NCI-H1417 (cell line): ENCODE measurements at places on chromosomes 6 and 20.
A peak's percentile ranks its signal among the peaks of the same experiment; 100 is the strongest.

DNA sequence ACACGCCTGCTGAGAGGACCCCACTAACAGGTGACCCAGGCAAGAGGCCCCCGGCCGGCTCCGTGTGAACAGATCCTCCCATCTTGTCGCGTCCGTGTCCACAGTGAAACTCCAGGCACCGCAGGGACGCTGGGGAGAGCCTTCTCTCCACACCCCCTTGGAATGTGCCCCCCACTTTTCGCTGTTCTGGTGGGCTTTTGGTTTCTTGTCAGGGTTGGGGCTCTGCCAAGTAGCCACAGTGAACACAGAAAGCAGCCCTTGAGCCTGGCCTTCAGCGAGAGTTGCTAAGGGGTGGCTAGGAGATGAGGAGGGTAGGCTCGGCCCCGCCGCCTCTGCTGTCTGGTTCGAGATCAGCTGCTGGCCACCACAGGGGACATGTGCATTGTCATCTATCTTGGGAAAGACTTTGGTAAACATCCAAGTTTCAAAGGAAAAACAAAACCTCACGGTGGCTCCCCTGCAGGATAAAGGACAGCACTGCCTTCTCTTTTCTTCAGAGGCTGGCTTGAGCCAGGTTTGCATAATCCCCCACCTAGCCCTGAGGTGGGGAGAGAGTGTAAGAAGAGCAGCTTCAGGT lies 22.7 kb downstream of the SYNDIG1 start:
- DNase-seq: no peak

DNA sequence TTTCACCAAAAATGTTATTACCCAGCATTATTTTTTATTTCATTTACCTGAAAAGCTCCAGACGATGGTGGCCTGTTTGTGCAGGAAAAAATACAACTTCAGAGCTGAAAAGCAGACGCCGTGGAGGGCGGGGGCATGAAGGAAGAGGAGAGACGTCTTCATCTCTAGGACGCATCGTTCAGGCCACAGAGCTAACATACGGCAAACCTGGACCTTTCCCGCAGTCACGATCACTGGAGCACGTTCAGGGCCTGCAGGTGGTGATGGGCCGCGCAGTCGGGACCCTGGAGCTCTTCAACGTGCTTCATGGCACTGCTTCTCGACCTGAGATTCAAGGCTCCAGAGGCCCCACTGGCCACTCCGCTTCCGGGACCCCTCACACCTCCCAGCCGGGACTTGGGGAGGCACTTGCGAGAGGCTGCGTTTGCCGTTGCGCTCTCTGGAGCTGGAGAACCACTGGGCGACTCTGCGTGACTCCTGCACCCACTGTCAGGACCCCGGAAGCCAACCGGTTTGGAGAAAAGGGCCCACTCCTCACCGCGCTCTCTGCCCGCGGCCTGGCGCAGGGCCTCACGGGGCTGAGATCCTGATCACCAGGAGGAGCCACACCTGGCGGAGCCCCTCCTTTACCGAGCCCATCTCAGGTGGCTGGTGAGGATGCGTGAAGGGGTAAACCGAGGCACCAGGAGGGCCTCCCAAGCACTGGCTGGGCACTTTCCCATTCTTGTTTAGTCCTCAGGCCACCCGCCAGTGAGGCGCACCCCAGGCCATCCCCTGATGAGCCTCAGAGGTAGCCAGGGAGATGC lies 164.4 kb upstream of the AFDN start:
- DNase-seq: no peak

- no peak for DNase-seq
Observed at GRCh38 chr20:38326309-38326708, 20.0 kb upstream of the LBP start.

DNA sequence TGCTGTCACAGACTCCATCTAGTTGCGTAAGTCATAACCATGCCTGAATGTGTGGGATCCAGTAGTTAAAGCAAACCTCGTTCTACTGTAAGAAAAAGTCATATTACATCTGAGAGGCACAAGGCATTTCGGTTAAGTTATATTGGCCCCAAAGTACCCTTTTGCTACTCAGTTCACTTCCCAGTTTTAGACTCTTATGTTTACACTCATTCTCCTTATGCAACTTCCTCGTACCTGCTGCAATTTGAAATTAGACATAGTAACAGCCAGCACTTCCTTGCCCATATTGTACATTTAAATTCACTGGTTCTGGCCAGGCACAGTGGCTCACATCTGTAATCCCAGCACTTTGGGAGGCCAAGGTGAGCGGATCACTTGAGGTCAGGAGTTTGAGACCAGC lies 37.0 kb downstream of the PEX7 start:
- DNase-seq: no peak

DNA sequence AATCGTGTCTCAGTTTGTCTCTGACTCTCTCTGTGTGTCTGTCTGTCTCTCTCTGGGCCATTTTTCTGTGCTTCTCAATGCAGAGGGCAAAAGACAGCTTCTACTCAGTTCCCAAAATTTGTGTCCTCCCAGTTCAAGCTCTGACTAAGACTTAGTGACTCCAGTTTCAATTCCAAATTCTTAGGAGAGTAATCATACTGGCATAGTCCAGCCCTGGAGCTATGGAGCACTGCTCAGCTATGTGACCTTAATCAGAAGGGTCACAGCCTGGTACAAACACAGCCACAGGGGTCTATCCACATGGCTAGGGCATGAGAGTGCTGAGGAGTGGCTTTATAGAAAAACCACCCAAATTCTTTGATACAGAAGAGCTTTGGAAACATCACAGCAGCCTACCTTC lies 91.9 kb downstream of the FOXF2 start:
- DNase-seq: no peak

DNA sequence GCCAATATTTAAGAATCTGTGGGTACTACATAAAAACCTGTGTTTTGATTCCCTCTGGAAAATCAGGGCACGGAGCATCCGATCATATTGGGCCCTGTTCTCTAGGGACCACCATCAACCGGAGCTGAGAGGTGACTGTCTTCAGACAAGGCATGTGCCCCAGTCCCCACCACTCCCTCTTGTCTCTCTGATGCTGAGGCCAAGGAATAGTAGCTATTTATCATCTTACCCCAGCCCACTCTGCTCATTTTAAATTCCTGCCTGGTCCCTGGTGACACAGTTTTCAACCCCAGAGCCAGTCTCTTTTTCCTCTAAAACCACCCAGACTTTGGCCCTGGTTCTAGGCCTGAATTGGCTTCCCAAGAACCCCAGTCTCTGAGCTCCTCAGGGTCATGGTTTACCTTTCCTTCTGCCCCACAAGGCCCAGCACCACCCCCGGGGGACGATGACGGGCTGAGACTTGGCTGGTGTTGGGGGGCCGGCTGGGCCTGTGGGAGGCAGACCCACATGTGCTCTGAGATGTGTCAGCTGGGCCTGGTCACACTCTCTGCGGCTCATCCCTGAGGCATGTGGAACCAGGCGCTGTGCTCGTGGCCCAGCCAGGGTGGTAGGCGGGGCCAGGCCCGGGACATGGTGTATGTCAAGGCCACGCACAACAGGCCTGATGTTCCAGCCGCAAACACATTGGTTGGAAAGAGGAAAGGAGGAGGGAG lies 114.4 kb downstream of the CEBPB start:
- no peak for DNase-seq

GRCh38 chr6:125316621-125317020 lies 14.9 kb upstream of the HDDC2 start:
- DNase-seq: no peak

- DNase-seq: peak; percentile 75
Observed at GRCh38 chr20:329851-330232, 4.5 kb downstream of the SOX12 start.

DNA sequence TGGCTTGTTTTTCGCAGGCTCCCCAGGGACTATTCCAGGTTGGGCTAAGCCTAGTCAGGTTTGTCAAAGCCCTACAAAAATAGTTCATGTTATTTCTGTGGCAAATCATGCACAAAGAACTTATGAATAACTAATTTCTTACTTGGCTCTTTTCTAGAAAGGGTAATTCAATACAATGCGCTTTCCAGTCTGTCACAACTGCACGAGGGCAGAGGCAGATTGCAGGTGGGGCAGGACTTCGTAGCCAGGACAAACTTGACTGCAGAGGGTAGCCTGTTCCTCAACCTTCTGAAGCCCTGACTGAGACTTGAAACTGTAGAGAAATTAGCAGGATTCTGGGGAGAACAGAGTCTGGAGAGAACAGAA lies 253.5 kb downstream of the QKI start:
- no peak for DNase-seq

DNA sequence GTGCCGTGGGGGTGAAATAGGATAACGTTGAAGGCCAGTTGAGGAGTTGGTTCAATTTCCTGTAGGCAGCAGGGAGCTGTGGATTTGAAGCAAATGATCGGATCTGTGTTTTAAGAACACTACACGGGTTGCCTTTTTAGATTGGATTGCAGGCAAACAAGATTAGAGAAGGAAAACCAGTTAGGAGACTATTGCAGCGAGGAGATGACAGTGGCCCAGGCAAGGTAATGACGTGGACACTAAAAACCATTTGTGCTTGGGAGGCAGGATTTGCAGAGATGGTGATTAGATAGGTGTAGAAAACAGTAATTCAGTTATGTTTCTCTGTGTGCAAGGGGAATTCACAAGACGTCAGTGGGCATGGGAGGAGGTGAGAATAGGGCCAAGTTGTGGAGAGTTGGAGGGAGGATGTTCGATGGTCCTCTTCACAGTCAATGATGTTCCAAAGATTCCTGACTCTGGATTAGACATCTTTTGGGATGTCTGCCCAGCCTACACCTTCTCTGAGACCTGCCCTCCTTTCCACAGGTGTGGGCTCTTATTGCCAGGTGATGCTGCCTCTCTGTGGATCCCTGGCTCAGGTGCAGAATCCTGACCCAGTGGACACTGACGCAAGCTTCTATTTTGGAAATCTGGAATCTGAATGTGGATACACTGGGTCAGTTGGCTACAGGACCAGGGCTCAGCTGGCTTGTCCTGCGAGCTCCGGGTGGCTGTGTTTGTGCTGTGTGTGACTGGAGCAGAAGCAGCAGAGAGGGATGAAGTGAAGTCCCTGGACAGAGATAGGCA lies 54.2 kb downstream of the TFAP2C start:
- DNase-seq: no peak
